ENCODE measurements at places on chromosomes 11 and 22. TPM values are rescaled to one million over a fixed set of nuclear protein-coding genes. Genes with fewer than 3 reads are reported as not detected.

CTSF gene
- 38.3 TPM for total RNA-seq

- no peaks in the 10 kb centered on the region for H3K27me3 ChIP-seq
- no peaks in the 10 kb centered on the region for H3K36me3 ChIP-seq
- peak; percentile 91 for DNase-seq
- H3K4me1 ChIP-seq, result no peaks in the 10 kb centered on the region
- H3K4me3 ChIP-seq, result no peak overlapping the region
Observed at GRCh38 chr11:12680246-12680939, 6.2 kb downstream of the TEAD1 start.

SLC29A2 gene
- total RNA-seq, result 1.9 TPM

APOBEC3A gene
- total RNA-seq, result 1.4 TPM

CSF2RB gene
- 7.0 TPM for total RNA-seq
